ENCODE measurements at places on chromosomes 2 and 18. TPM values are rescaled to one million over a fixed set of nuclear protein-coding genes. Genes with fewer than 3 reads are reported as not detected.

DNA sequence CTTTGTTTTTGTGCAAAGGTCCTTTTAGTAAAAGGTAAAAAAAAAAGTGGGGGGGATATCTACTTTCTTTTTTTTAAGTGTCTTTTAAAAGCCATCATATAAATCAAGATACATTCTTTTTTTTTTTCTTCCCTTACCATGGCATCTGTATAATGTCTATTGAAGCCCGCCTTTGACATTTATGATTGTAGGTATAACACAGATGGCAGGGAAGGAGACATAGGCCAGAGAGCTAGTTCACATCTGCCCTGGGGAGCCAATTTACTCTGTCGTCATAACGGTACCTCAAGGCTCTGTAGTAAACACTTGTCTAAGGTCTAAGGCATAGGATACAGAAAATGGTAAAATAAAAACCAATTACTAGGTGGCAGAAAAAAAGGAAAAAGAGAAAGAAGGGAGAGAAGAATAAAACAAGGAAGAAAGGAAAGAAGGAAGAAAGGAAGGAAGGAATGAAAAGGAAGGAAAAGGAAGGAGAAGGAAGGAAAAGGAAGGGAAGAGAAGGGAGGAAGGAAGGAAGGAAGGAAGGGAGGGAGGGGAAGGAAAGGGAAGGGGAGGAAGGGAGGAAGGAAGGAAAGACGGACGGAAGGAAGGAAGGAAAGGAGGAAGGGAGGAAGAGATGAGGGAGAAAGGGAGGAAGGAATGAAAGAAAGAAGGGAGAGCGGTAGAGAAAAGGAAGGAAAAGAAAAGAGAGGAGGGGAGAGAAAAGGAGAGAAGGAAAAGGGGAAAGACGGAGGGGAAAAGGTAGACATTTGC, 343.5 kb downstream of the RBM43 start:
- peaks cover under 1% of the 10 kb centered on the region for H3K4me1 ChIP-seq
- no peaks in the 10 kb centered on the region for H3K27me3 ChIP-seq
- no peak for DNase-seq
- H3K36me3 ChIP-seq = no peaks in the 10 kb centered on the region
- no peak overlapping the region for H3K4me3 ChIP-seq

Gene ANKRD53
- 4.9 TPM for total RNA-seq

Gene IL18RAP
- 5.9 TPM for total RNA-seq

DNA sequence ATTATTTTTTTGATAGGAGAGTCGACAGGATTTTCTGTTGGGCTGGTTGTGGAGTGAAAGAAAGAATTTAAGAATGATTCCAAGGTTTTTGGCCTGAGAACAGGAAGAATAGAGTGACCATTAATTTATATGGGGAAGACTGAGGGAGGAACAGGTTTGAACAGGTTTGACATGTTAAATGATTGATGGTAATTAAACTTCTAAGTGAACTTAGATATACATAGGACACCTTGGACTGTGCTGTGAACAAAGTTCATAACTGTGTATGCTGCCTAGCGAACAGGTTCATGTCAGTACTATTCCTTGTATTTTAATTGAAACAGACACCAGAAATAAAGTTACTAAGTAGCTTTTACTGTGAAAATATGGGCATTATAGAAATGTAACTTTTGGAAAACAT, 212.0 kb downstream of the SPAG16 start:
- H3K27ac ChIP-seq = no peak overlapping the region
- no peaks in the 10 kb centered on the region for H3K4me1 ChIP-seq
- H3K36me3 ChIP-seq = no peaks in the 10 kb centered on the region
- no peaks in the 10 kb centered on the region for H3K27me3 ChIP-seq
- H3K4me3 ChIP-seq = no peak overlapping the region

DNA sequence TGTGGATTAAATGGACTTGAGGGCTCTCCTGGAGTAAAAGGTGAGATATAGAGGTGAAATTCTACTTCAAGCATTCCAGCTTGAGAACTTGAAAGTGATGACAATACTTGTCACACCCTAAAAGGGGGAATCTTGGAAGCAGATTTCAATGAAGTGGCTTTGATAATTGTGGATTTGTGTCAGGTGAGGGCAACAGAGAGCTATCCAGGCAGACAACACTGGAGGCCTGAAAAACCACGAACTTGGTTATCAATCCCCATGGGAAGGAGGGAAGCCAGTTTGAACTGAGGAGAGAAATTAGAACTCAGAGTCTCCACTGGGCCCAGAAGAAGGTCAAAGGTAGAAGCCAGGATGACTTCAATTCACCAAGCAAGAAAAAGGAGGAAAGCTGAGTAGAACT, 263.9 kb downstream of the FIGN start:
- no peak overlapping the region for H3K4me3 ChIP-seq
- no peak overlapping the region for H3K27ac ChIP-seq
- H3K4me1 ChIP-seq = no peaks in the 10 kb centered on the region
- H3K27me3 ChIP-seq = no peaks in the 10 kb centered on the region
- no peaks in the 10 kb centered on the region for H3K36me3 ChIP-seq

- no peak for DNase-seq
- H3K4me3 ChIP-seq = no peak overlapping the region
- H3K36me3 ChIP-seq = no peaks in the 10 kb centered on the region
- no peaks in the 10 kb centered on the region for H3K4me1 ChIP-seq
- H3K27ac ChIP-seq = no peak overlapping the region
These were observed 144.7 kb upstream of the ITGA4 start for GRCh38 chr2:181312515-181312927.

- H3K4me3 ChIP-seq = no peak overlapping the region
- H3K27me3 ChIP-seq = no peaks in the 10 kb centered on the region
- H3K27ac ChIP-seq = no peak overlapping the region
- no peaks in the 10 kb centered on the region for H3K36me3 ChIP-seq
These were observed 93.2 kb downstream of the MYOM1 start for GRCh38 chr18:3126457-3127097.
